ENCODE measurements at places on chromosomes 12 and 14.

GRCh38 chr12:23185346-23185745 lies 560.4 kb downstream of the ETNK1 start:
- DNase-seq = no peak

GRCh38 chr12:116265351-116266147 lies 11.9 kb downstream of the MED13L start:
- DNase-seq = no peak

- DNase-seq = no peak
Measured at GRCh38 chr12:89800435-89800834, 91.8 kb upstream of the ATP2B1 start.

DNA sequence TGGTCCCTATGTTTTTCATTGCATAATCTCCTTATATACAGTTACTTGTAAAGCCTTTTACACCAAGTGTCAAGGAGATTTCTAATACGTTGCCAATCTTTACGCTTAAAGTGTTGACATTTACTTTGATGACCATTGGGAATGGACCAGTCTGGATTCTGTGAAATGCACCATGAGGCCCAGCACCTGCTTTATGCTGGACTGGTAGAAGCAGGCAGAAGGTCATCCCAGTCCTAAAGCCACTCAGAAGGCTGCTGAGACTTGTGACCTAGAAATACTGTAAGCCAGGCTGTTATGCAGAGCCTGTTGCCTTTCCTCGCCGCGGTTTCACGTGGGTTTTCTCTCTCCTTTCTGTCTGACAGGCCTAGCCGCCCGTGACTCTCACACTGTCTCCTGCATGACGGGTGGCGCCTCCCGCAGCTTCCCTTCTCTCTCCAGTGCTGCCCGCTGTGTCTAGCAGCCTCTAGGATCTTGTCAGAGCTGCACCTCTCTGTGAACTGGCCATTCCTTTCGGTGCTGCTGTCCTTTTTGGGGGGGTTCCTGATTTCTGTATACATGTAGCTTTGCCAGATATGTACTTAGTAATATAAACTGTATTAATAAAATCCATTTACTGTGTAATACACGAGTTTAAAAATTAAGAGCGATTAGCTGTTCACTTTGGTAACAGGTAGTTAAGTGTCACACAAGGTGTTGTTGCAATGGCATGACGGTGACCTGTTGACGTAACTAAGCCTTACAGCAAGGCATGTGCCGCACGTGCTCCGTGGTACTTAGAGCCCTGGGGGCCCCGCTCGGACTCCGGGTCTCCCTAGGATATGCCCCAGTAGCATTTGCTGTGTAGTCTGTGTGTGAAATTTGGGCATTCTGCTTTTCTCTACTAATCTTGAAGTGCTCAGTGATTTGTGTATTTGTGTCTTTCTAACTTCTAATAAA lies 29.7 kb downstream of the XRCC3 start:
- DNase-seq = no peak

DNA sequence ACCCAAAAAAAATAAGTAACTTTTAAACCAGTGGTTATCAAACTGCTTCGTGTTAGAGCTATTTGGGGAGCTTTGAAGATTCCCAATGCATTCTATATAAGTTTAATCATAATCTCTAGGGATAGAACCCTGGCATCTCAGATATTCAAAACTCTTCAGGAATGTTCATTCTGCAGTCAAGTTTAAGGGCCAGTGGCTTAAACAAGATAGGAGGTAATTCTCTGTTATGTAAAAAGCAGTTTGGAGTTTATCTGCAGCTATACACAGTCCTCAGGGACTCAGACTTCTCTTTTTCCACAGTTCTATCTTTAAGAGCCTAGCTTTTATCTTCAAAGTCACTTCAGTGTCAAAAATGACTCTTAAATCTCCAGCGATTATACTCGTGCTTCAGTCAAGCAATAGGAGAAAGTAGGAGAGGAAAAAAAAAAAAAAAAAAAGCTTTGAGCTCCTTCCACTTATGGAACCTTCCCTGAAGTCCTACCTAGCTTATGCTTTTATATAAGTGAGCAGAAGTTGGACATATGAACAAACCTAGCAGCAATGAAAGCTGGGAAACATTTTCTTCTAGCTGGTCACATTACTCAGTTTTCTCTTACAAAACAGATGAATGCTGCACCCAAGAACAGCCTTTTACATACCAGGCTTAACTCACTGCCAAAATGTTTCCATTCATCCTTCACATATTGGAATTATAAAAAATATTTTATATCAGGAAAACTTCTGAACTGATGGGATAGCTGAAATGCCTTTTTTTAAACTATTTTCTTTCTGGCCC lies 302.8 kb downstream of the FSCB start:
- no peak for DNase-seq

GRCh38 chr12:29781705-29782266 lies 2.0 kb downstream of the TMTC1 start:
- no peak for DNase-seq

DNA sequence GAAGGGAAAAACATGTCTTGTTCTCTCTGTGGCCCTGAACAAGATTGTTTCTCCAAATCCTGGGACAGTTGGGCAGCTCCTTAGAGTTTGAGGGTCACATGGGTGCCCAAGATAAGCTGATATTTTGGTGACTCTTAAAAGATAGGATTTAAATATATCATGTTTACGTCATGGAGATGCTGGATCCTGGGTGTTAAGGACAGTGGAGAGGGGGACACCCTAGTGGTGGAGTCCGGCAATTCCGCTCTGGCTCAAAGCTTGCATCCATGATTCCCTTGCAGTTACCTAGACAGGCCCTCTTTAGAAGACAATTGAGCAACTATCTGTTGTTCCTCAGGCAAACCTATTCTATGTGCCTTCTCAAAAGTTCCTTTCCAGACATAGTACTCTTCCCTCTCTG lies 101.8 kb downstream of the CMKLR1 start:
- DNase-seq = no peak

- DNase-seq = no peak
Measured at GRCh38 chr12:6166808-6167207, 33.4 kb upstream of the CD9 start.

DNA sequence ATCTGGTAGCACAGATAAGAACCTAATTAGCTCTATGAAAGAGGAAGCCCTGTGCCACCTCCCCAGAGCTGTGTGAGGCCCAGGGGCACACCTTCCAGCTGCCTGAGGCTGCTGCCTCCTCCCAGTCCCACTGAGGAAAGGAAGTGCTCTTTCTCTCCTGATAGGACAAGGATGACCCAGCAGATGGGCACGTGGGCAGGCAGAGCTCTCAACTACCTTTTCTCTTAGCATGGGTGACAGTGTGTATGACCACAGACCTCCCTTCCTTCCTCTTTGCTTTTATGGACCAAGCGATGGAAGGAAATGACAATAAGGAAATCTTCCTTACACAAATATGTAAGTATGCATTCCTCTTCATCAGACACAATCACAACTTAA lies 127.6 kb upstream of the AMIGO2 start:
- no peak for DNase-seq

DNA sequence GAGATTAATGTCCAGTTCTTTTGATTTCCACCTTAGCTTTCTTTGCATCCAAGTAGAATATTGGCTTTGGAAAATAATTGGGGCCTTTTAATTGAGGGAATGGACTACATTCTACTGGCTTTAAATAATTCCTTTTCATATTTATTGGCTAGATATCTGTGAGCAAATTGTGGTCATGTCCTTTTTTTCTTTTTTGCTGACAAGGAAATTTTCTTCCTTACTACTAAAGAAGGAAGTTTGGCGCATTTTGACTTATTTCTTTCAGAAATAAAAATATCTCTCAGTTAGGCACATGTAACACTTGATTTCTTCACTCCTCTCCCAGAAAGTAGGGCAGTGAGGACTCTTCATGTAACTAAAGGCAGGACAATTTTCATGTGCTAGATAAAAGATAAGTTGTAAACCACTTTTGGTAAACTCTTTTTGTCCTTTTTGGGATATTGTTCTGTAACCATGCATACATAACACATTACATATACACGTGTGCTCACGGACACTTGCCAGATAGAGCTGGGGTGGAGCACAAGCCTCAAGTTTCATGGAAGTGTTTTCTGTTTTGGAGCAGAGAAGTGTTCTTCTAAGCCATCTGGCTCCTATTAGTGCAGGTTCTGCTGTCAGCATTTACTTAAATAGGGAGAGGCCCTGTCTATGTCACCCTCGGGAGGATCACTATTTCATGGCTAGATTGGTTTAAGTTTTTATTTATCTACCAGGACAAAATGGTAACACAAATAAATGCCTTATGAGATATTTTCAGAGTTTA lies 85.1 kb upstream of the LRIG3 start:
- no peak for DNase-seq

DNA sequence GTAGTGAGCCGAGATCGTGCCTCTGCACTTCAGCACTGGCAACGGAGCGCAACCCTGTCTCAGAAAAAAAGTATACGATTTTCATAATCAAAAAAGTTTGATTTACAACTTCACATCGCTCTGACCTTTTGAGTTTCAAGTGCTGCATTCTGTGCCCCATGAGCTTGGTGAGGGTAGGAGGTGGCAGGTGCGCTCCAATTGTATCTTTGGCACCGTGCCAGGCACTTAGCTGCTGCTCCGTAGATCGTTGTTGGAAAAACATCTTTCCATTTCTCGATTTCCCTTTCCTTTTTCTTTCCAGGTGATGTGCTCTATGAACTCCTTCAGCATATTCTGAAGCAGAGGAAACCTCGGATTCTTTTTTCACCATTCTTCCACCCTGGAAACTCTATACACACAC lies 203.7 kb downstream of the ETV6 start:
- no peak for DNase-seq

DNA sequence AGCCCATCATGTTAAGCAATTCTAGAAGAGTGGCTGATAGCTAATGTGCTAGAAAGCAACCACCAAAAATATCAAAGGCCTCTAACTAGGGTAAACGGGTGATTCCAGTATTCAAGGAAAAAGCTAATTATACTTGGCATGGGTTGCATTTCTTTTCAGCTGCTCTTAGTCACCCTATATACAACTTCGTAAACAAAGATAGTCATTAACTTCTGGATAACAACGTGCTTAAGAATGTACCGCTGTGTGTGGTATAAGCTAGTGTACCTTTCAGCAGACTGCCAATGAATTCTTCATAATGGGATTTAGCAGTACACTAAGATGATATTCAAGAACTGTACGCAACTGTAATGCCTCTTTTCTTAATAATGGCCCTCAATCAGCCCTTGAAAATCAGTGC lies 42.2 kb upstream of the SLC6A13 start:
- DNase-seq = no peak

GRCh38 chr12:66119229-66119869 lies 11.2 kb downstream of the LLPH start:
- no peak for DNase-seq

DNA sequence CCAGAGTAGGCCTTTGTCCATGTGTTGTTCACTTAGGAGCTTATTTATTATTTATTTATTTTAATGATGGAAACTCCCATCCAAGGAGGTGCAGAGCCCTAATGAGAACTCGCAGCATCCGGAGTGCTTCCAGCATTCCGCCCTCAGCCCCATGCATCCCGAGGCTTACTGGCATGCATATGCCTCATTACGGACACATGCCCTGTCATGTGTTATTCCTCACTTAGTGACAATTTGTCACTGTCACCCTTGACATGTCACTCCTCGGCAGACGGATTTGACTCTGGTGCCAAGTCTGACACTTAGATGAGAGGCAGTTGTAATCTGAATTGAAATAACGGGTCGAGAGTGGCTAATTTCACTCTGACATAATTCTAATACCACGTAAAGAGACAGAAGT lies 132.8 kb downstream of the VRK1 start:
- peak; percentile 46 for DNase-seq

GRCh38 chr14:92652413-92653151 lies 95.8 kb downstream of the LGMN start:
- DNase-seq = no peak

DNA sequence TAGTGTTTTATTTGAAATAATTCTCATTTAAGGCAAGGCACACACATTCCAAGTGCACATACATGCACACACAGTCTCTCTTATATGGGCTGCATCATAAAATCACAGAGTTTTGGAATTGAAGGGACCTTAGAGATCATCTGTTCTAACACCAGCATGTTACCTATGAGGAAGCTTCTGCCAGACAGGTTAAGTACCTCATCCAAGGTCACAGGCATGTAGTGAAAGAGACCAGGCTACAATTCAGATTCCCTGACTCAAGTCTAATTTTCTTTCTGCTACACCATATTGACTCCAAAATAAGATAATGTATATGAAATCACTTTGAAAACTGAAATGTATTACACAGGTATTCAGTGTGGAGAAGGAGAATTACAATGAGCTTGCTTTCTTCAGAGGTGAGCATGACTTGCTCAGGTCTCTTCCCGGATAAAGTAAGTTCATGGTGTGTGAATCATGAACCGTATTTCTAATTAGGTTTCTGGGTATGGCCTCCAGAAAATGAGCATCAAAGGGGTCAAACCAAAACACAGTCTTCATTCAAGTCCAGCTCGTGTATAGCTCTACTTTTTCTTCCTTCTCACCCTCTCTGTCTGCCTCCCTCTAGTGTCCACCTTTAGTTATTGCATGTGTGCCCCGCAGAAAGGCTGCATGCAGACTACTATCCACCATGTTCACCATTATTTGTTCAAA lies 411.9 kb downstream of the FUT8 start:
- no peak for DNase-seq

DNA sequence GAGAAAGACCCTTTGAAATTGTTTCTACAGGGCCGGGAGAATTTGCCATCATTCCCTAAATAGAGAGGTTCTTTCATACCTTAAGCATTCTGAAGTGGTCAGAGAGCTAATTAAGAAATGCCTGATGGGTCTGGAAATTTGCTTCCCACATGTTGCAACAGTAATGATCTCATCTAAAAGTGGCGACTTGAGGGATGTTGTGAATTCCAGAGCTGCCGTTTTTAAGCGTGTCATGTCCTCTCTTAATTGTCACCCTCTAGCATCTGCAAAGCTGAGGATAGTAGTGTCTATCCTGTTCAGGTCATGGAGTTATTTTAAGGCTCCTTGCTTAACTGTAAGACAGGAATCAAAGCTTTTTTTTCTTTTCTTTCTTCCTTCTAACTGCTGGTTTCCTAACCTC lies 60.4 kb downstream of the FOS start:
- no peak for DNase-seq

GRCh38 chr12:32503730-32504129 lies 104.4 kb downstream of the FGD4 start:
- no peak for DNase-seq

- no peak for DNase-seq
Measured at GRCh38 chr14:21075719-21076437, 5.8 kb downstream of the ARHGEF40 start.

DNA sequence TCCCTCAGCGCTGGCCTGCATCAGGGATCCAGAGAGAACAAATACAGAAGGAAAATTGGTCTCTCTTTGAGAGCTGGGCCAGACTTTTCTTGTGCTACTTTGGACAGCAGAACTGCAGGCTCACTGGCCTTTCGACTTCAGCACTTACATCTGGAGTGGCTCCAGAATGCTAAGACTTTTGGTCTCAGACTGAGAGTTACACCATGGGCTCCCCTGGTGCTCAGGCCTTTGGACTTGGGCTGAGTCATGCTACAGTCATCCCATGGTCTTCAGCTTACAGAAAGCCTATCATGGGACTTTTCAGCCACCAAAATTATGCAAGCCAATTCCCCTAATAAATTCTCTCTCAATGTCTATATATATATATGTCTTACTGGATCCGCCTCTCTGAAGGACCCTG lies 9.0 kb upstream of the CD163 start:
- DNase-seq = peak; percentile 20

- no peak for DNase-seq
Measured at GRCh38 chr14:77003960-77004710, 24.4 kb downstream of the IRF2BPL start.

GRCh38 chr14:24145690-24146452 lies 539 bp downstream of the PSME2 start:
- no peak for DNase-seq

- no peak for DNase-seq
Measured at GRCh38 chr14:104341532-104342434, 203.4 kb downstream of the KIF26A start.

All from left cardiac atrium (tissue), 4 donors.